Stromal cell of bone marrow (primary cell): ENCODE measurements at places on chromosomes 12 and 14.
A peak's percentile ranks its signal among the peaks of the same experiment; 100 is the strongest.

DNA sequence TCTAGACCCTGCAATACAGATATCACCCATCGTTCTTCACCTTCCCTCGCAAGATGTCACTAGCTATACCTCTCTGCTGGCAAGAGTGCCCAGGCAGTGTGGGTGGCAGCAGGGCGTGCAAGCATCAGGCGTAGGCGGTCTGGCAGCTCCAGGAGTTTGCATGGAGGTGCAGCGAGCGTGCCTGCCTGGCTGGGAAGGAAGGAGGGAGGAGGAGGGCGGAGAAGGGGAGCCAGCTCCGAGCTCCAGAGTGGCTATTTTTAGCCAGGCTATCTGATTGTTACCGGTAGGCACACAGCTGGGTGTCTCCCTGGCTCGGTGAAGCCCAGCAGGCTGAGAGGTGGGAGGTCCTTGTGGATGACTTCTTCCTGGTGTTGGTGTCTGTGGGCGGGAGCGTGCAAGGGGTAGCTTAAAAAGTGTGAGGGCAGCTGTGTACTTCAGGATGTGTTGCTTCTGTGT is 6.2 kb downstream of the FOXJ2 start:
- peak; percentile 29 for DNase-seq

DNA sequence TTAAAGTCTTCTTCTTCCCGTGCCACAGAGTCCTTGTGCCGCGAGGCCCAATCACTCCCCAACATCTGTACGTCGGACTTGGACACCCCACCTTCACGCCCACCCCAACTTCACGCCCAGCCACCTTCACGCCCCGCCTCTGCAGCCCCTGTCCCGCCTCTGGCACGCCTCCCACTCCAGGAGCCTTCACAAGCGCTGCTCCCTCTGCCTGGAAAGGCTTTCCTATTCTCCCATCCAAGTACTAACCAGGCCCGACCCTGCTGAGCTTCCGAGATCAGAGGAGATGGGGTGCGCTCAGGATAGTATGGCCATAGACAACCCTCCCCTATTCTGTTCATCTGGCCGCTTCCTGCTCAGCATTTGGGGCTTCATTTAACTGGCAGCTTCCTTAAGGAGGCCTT is 17.3 kb upstream of the EIF5 start:
- DNase-seq: no peak

GRCh38 chr14:23877538-23878180 is 75.9 kb upstream of the DHRS4 start:
- DNase-seq: no peak

GRCh38 chr12:49121047-49121696 is 10.0 kb downstream of the TUBA1B start:
- peak; percentile 57 for DNase-seq

DNA sequence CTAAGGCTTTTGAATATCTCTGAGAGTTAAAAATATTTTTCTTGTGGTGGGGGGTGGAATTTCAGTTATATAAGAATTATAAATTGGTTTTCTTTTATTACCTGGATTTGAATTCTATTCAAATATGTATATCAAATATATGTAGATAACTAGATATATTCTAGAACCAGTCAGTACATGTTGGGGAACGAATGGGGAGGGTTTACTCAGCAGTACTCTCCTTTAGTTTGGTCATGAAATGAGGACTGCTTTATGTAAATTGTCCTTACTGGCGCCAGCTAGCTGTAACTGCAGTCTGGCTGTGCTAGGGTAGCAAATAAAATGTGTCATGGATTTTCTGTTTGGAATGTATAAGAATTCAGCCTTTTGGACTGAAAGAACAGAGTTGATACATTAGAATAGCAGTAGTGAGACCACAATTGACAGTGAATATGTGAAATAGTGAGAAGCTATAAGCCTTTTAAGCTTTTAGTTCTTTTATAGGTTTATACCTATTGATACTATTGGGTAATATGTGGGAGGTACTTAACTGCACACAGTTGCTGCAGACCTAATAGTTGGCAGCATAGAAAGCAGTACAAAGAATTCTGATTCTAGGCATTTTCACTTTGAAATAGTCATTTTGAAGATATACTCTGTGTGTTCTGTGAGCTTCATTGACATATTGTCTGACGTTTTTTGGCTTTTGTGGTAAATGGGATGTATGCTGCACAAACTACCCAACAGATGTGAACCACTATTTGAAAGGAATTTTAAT is 29.0 kb downstream of the ATF7IP start:
- peak; percentile 66 for DNase-seq
